ENCODE measurements at places on chromosomes 6 and 20.
A peak's percentile ranks its signal among the peaks of the same experiment; 100 is the strongest.

GRCh38 chr6:15279047-15279661, 33.3 kb downstream of the JARID2 start:
- H3K4me1 ChIP-seq = peaks cover 39% of the 10 kb centered on the region
- H3K27me3 ChIP-seq = no peaks in the 10 kb centered on the region
- no peak for DNase-seq
- peak overlapping the region; percentile 64 for H3K27ac ChIP-seq
- peaks cover 15% of the 10 kb centered on the region for H3K36me3 ChIP-seq
- no peak overlapping the region for H3K4me3 ChIP-seq

DNA sequence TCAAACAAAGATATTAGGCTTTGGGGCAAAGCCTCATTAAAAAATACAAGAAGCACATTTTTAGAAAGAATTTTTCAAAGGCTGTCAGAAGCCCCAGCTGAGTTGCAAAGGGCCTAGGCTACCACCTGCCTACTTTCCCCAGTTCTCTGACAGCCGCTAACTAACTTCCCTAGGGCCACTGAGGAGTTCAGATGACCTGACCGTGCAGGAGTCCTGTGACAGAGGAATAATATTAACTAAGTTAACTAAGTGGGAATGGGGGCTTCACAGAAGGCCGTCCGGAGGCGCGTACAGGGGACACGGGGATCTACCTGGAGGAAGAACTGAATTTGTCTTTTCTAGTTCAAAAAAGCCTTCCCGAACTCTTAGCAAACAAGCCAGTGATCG, 884 bp downstream of the MCHR2 start:
- no peak overlapping the region for H3K4me3 ChIP-seq
- H3K27ac ChIP-seq = no peak overlapping the region
- H3K4me1 ChIP-seq = no peaks in the 10 kb centered on the region
- DNase-seq = no peak

GRCh38 chr6:56374841-56375369, 127.5 kb upstream of the COL21A1 start:
- H3K36me3 ChIP-seq = no peaks in the 10 kb centered on the region
- H3K27me3 ChIP-seq = no peaks in the 10 kb centered on the region
- DNase-seq = no peak

DNA sequence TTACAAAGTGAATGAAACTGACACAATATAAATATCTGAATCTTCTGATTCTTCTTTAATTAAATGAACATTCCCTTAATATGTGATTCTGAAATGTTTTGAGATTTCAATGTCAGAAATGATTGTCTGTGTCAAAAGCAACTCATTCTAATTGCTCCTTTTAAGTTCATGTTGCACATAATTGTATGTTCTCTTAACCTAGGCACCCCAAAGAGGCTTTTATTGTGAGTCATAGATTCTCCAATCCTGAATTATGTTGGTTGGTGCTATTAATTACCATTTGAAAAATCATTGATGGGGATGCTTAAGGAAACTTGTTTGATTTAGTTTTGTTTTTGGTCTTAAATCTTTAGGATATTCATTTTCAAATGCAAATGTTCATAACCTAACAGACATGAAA, 829.7 kb upstream of the CITED2 start:
- no peak overlapping the region for H3K27ac ChIP-seq
- no peak for DNase-seq
- no peaks in the 10 kb centered on the region for H3K36me3 ChIP-seq
- H3K4me3 ChIP-seq = no peak overlapping the region
- H3K27me3 ChIP-seq = no peaks in the 10 kb centered on the region

- no peak overlapping the region for H3K4me3 ChIP-seq
- no peaks in the 10 kb centered on the region for H3K36me3 ChIP-seq
- H3K27me3 ChIP-seq = peaks cover 18% of the 10 kb centered on the region
- H3K4me1 ChIP-seq = peaks cover 16% of the 10 kb centered on the region
- DNase-seq = no peak
These were observed 92.6 kb downstream of the SNX5 start for GRCh38 chr20:17875981-17876385.

DNA sequence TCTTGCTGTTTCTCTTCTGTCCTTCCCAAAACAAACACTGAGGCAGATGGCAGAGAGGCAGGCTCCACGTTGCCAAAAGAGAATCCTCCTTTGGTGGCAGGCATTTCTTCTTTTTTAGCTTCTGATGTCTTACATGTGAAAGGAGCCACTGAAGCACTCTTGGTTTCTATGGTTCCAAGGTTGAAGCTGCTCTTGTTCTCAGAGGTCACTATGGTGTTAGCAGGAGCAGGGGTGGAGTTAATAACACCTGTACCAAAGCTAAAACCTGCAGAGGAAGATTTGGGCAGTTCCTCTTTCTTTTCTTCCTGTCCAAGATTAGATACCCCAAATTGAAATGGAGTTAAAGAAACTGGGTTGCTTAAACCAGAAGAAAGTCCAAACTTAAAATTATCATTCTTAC, 28.8 kb downstream of the FAM8A1 start:
- H3K27ac ChIP-seq = peak overlapping the region; percentile 85
- DNase-seq = no peak
- peaks cover 44% of the 10 kb centered on the region for H3K4me1 ChIP-seq
- peaks cover 72% of the 10 kb centered on the region for H3K36me3 ChIP-seq
- H3K27me3 ChIP-seq = no peaks in the 10 kb centered on the region
- H3K4me3 ChIP-seq = no peak overlapping the region

GRCh38 chr20:21288587-21289370, 14.4 kb upstream of the XRN2 start:
- peaks cover 51% of the 10 kb centered on the region for H3K27me3 ChIP-seq
- no peak overlapping the region for H3K27ac ChIP-seq
- H3K36me3 ChIP-seq = no peaks in the 10 kb centered on the region
- no peaks in the 10 kb centered on the region for H3K4me1 ChIP-seq
- no peak for DNase-seq

DNA sequence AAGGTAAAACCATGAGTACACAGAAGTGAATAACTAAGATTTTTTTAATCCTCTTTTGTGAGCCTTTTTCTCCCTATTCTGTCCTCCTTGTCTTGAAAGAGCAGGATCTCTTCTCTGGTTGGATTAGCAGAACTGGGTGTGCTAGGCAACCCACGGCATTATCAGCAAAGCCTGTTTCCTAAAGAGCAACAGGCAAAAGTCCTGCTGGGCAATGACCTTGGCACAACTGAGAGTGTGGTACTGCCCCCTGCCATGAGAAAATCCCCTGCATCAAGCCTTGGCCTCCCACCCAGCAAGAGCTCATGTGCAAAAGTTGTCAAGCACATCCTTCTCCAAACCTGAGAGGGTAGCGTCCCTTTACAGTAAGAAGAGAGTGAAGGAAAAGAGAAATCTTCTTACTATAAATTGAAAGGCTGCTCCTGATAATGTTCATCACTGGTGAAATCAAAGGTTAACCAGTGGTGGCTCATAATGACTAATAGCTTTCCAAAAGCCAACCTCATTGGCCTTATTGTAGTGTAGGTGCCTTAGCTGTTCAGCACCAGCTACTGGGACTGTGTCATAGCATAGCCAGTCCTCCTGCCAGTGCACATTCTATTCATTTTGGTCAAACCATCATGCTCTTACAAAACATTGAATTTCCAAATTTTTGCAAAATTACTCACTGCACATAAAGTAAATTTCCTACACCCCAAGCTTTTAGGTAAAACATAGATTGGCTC, 17.1 kb downstream of the KIF6 start:
- no peak overlapping the region for H3K4me3 ChIP-seq
- no peaks in the 10 kb centered on the region for H3K4me1 ChIP-seq
- H3K27ac ChIP-seq = no peak overlapping the region
- peaks cover 16% of the 10 kb centered on the region for H3K27me3 ChIP-seq
- H3K36me3 ChIP-seq = no peaks in the 10 kb centered on the region
- no peak for DNase-seq

- peaks cover 27% of the 10 kb centered on the region for H3K36me3 ChIP-seq
- peak within 1 kb of the TSS; percentile 88 for H3K27ac ChIP-seq
- no peaks in the 10 kb centered on the region for H3K27me3 ChIP-seq
- peak within 1 kb of the TSS; percentile 78 for H3K4me3 ChIP-seq
- peak; percentile 51 for DNase-seq
These were observed at the start of gene TAB2 for GRCh38 chr6:149317644-149318571. Gene TAB2, plus strand, starts transcription at chr6:149317712. Its CDS starts 52,286 bp downstream, at chr6:149369998.

DNA sequence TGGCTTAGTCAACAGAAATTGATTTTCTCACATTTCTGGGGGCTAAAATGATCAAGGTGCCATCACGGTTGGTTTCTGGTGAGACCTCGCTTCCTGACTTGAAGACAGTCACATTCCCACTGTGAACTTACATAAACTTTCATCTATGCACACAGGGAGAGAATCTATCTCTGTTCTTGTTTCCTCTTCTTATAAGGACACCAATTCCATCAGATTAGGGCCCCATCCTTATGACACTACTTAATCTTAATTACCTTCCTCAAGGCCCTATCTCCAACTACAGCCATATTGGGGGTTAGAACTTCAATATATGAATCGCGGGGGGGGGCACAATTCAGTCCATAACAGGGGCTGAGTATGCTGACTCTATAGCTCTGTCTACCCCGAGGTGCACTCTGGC, 10.6 kb upstream of the SCGN start:
- no peak overlapping the region for H3K4me3 ChIP-seq
- no peak for DNase-seq
- H3K27me3 ChIP-seq = peaks cover 75% of the 10 kb centered on the region
- no peaks in the 10 kb centered on the region for H3K4me1 ChIP-seq

DNA sequence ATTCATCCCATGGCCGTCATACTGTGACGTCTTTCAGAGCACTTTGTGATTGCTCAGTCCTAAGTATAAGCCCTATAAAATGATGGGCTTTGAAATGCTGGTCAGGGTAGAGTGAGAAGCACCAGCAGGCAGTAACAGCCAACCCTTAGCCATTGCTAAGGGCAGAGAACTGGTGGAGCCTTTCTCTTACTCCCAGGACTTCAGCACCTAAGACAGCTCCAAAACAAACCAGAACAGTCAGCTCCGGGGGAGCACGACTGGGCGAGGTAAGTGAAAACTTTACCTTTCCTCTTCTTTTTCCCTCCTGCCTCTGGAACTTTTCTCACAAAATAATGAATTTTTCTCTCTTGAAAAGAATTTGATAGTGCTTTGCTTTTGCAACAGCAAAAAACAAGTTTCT, at the start of gene VIP:
Gene VIP (plus strand): TSS at position 104 of the 400 bp plus-strand sequence. CDS start 1,381 bp downstream, outside the sequence.
- H3K4me1 ChIP-seq = no peaks in the 10 kb centered on the region
- no peak within 1 kb of the TSS for H3K4me3 ChIP-seq
- no peaks in the 10 kb centered on the region for H3K36me3 ChIP-seq
- DNase-seq = no peak
- H3K27me3 ChIP-seq = peaks cover 12% of the 10 kb centered on the region
- H3K27ac ChIP-seq = no peak within 1 kb of the TSS

DNA sequence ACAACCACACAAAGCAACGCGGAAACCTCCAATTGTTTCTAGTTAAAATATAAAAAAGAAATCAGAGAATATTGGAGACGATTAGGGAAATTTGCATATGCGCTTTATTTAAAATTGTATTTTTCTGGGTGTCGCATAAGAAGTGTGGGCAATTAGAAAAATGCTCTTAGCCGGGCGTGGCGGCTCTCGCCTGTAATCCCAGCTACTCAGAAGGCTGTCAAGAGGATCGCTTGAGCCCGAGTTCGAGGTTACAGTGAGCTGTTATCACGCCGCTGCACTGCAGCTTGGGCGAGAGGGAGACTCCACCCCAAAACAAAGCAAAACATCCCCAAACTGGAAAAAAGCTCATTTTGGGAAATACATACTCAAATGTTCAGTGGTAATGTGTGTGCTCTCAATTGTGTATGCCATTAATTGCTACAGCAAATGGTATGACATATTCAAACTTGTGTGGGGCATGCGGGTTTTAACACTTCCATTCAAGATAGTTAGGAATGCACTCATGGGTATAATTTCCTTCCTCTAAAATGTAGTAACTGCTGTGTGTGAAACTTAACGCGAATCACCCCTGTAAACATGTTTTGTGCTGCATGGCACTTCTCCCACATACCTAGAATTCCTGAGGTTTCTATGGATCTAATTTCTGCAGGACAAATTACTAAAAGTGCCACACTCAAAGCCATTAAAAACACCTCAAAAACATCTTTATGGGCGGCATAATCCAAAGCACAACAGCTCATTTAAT, 54.7 kb upstream of the HFE start:
- no peaks in the 10 kb centered on the region for H3K27me3 ChIP-seq
- H3K4me1 ChIP-seq = peaks cover 27% of the 10 kb centered on the region
- H3K27ac ChIP-seq = peak overlapping the region; percentile 93
- H3K36me3 ChIP-seq = peaks cover 29% of the 10 kb centered on the region

DNA sequence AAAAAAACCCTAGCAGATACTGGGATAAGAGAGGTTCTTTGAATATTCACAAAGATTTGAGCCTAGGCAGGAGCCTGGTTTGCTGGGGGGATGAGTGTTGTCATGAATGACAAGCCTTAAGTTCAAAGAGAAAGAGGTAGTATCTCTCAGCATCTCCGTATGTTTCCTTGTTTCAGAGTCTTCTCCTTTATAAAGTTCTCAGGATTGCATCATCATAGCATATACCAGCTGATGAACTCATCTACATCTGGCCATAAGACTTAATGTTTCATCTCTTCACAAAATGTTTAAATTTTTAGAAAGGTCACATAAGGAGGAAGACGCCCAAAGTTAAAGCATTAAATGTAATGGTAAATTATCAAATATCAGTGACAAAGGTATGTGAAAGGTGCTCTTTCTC, 17.1 kb downstream of the DEFB114 start:
- H3K27me3 ChIP-seq = no peaks in the 10 kb centered on the region
- DNase-seq = no peak
- H3K4me3 ChIP-seq = no peak overlapping the region
- no peaks in the 10 kb centered on the region for H3K4me1 ChIP-seq

- no peak overlapping the region for H3K4me3 ChIP-seq
- H3K36me3 ChIP-seq = no peaks in the 10 kb centered on the region
- H3K27me3 ChIP-seq = peaks cover 49% of the 10 kb centered on the region
- no peak overlapping the region for H3K27ac ChIP-seq
- no peak for DNase-seq
These were observed 2.8 kb upstream of the MAS1L start for GRCh38 chr6:29490552-29490951.

- DNase-seq = no peak
- H3K4me3 ChIP-seq = no peak overlapping the region
- H3K36me3 ChIP-seq = peaks cover 3% of the 10 kb centered on the region
- peak overlapping the region; percentile 32 for H3K27ac ChIP-seq
These were observed 58.7 kb downstream of the BCKDHB start for GRCh38 chr6:80165143-80165542.

- peaks cover 14% of the 10 kb centered on the region for H3K4me1 ChIP-seq
- H3K27ac ChIP-seq = peak overlapping the region; percentile 79
- DNase-seq = no peak
- H3K27me3 ChIP-seq = no peaks in the 10 kb centered on the region
- peaks cover 73% of the 10 kb centered on the region for H3K36me3 ChIP-seq
These were observed 33.6 kb downstream of the TMX4 start for GRCh38 chr20:7985916-7986315.

GRCh38 chr6:85081102-85081501, 316.7 kb upstream of the TBX18 start:
- no peak for DNase-seq
- no peaks in the 10 kb centered on the region for H3K4me1 ChIP-seq
- H3K27me3 ChIP-seq = no peaks in the 10 kb centered on the region
- peaks cover 4% of the 10 kb centered on the region for H3K36me3 ChIP-seq

Data from effector memory CD8-positive, alpha-beta T cell (primary cell).